ENCODE measurements at places on chromosomes 13 and 19.
A peak's percentile ranks its signal among the peaks of the same experiment; 100 is the strongest.

DNA sequence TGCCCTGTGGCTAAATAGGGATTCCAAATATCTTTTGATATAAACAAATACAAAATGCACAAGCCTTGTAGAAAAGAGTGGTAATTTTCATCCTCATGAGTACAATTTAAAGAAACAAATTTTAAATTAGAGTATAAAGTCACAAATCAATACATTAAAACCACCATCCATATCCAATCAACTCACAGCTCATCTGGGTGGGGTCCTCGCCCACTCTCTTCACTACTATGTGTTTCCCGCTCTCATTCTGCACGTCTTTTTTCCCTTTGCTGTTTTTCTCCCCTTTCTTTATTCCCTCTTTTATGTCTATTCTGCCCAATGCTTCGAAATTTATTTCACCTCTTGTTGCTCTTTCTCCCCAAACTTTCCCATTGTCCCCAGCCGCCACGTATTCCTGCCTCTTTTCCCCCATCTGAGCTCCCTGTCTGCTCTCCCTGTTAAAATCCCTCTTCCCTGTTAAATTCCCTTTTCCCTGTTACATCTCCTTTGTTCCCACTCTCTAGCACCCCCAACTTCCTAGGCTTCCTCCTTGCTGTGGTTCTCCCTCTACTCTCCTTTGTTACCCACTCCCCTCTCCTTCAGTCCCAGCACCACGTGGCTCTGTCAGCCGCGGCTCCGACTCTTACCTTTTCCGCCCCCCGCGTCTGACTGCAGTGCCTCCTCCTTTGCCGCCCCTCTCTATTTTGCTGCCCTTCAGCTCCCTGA, 1.3 kb downstream of the ZNF616 start:
- DNase-seq = peak; percentile 49

DNA sequence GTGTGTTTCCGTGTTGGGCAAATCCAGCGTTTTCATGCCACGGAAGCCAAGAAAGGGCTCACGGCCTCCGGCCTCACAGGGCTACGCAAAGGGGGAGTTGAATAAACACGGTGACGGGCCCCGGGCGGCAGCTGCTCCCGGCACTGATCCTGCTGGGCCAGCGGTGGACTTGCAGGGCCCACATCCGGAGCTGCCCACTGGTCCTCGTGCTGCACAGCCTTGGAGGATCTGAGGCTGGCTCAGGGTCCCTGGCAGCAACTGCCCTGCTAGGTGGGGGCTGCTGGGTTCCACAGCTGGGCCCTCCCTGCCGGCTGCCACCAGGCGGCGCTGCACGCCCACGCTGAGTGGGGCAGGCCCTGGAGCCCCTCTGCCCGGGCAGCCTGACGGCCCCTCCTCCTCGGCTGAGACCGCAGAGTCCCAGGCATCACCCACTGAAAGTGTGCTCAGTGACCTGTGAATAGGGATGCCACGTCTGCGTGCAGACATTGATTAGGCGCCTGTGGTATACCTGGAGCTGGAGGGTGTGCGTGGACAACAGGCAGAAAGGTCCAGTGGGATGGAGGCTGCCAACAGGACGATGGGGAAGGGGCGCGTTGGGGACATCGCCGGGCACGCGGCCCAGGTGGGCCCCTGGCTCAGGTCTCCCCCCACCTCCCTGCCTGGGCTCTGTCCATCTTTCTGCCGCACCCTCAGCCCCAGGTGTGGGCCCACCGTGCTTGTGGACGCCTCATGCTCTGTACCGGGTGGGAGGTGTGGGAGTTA, 5.3 kb upstream of the HCN2 start:
- DNase-seq = no peak

DNA sequence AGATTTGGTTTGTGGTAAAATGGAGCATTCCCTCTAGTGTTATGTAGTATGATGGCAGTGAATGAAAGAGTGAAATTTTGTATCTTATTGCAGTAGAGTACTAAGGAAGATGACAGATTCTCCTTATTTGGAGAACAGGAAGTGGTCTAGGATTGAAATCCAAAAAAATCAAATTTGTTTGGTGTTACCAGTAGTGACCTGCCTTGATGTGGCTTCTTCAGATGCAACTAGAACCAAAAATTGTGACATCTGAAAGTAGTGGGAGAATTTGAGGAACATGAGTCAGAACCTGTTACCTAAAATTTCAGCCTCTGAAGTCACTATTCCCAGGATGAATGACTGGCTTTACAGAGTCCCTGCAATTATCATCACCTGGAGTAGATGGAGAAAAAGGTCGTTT, 165.9 kb downstream of the KLF5 start:
- DNase-seq = no peak

- no peak for DNase-seq
Observed at GRCh38 chr13:49140910-49141611, 79.1 kb upstream of the MLNR start.

DNA sequence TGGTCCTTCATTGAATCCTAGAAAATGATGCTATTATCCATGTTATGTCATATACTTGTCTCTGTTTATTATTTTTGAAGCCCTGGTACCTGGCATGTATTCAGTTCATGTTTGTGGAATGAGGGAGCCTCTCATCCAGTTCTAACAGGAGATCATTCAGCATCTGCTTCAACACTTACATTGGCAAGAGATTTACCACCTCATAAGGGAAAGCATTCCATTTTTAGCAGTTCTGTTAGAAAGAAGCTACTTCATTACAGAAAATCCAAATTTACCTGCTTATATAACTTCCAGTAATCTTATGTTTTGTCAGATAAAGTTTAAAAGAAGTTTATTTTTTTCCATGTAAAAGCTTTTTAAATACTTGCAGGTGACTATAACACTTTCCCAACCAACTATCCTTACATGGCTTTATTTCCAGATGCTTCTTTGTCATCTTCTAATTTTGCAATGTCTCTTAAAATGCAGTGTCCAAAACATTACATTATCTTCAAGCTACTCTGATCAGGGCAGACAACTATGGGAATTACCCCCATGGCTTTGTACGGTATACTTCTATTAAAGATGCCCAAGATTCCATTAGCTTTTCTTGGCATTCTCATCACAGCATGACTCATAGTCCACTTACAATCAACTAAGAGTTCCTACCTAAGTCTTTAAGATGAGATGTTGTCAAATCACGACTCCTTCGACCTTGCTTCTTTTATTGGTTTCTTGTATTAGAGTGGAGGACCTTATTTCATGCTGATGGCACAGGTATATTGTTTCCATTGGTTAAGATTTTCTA, 262.1 kb downstream of the PCDH9 start:
- no peak for DNase-seq

DNA sequence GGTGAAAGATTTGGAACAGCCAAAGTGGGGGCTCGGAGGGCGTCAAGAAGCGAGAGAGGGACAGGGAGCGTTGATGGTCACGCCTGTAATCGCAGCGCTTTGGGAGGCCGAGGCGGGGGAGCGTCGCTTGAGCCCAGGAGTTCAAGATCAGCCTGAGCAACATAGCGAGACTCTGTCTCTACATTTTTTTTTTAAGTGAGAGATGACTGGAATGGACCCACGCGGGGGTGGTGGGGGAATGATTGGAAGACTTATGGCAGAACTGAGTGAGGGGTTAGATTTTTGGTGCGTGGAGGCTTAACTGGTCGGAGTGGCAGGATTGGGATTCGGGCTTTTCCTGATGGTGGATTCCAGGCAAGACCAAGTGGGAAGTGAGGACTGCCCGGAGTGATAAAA, 725 bp downstream of the PSMD8 start:
- no peak for DNase-seq

GRCh38 chr19:48660852-48661710, 11.7 kb downstream of the NTN5 start:
- no peak for DNase-seq

DNA sequence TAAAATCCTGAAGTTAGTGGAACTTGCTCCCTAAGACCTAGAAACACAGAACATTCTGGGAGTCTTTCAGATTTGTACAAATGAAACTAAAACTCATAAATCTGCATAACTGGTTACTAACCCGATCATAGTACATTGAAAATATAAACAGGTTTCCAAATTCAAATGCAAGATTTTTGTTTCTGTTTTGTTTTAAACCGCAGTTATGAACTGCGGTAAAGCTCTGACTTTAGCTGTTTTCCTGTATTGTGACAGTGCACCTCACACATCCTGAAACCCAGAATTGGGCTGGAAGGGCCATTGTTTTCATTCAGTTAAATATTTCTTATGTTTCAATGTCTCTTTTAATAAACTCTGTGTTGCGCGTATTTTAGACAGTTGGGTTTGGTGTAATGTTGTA, 204.7 kb downstream of the SHISA2 start:
- no peak for DNase-seq
